ENCODE measurements at places on chromosomes 4 and X.

DNA sequence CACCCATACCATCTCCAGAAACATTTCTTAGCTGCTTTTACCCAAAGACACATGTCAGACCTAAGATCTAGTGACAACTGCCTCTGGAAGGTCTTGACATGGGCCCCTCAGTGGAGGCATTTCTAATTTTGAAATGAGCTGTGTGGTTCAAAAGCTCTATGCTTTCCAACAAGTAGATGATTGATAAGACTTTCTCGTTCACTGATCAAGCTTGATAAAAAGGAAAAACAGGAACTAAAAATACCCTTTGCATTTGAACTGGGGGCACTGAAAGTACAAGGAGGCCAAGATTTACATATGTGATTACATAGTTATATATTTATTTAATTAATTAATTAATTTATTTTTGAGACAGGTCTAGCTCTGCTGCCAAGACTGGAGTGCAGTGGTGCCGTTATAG lies 61.3 kb upstream of the SCOC start:
- no peak for DNase-seq

DNA sequence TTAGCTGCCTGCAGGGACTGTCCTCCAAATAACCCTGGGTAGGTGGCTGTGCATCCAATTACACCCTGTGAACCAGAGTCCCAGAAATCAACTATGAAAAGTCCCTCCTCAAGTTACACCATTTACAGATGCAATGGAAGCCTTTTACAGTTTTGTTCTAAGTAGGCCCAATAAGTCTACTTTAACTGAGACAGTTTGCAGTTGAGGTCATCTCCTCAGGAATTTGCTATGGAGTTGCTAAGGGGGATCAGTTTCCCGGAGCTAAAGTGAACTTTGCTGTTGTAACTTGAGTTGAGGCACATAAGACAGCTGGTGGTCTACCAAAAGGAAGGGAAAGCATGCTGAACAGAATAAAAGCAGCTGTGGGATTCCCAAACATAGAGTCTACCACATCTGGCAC lies 121.6 kb upstream of the STK26 start:
- no peak for DNase-seq

- DNase-seq, result no peak
These were observed 48.8 kb downstream of the SULT1E1 start for GRCh38 chr4:69811166-69811565.

- no peak for DNase-seq
These were observed 40.7 kb downstream of the KLHL8 start for GRCh38 chr4:87179751-87180150.

DNA sequence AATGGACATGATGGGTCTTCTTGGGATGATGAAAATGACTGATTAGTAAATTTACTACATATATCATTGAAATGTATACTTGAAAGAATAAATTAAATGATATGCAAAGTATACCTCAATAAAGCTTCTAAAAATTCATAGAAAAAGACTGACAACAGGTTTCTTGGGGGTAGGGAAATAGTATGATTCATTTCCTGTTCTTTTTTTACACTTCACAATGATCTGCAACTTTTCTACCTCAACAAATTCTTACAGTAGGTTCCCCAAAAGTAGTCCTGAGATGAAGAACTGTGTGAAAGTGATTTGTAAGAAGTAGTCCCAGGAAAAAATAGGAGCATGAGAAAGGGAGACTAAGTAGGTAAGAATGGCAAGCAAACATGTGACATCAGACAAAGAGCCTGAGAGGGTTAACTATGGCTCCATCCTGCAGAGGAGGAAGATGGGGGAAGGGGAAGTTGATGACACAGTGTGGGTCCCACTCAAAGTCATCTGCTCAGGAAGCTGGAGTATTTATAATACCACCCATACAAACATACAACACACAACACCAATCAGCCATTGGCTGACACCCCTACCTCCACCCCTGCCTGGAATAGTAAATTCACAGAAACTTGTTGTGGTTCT lies 73.9 kb downstream of the ARHGAP6 start:
- no peak for DNase-seq

DNA sequence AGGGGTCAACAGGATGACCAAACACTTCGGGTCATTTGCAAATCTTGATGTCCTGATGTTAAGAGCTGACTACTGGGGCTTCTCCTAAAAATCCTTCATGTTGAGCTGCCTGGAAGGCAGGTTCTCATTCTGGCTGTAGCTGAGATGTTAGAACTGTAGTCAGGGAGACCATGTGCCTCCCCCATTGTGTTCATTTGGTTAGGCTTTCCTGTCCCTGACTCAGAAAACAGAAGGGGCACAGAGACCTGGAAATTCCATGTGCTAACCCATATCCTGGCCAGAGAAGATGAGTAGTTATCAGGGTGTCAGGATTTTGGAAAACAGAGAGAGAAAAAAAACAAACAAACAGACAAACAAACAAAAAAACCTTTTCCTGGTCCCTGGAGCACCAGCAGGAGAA lies 177.5 kb downstream of the AR start:
- no peak for DNase-seq
